ENCODE measurements at places on chromosomes 5 and 9. TPM values are rescaled to one million over a fixed set of nuclear protein-coding genes. Genes with fewer than 3 reads are reported as not detected.
A peak's percentile ranks its signal among the peaks of the same experiment; 100 is the strongest.

RPP25L gene
- total RNA-seq: 21.7 TPM

ACTBL2 gene
- not detected for total RNA-seq

- peak; percentile 48 for DNase-seq
- H3K27ac ChIP-seq: no peak overlapping the region
- peaks cover 12% of the 10 kb centered on the region for H3K4me1 ChIP-seq
Measured at GRCh38 chr9:77841739-77842386, 189.7 kb downstream of the GNAQ start.

DNA sequence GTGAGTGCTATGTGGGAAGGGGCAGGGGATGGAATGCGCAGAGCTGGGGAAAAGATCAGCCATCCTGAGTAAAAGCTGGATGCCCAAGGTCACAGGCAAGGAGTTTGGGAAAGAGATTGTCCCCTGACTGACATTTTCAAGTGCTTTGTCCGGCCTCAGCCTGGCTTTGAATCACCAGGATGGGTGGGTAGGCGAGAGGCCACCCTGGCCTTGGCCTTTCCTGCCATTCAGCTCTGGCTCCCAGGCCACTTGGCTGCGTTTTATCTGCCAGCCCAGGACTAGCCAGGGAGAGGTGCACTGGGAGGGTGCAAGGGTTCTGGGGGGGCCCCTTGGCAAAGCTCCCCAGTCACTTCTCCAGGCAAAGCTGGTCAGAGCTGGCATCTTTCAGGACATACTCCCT, 37.4 kb upstream of the SYNPO start:
- H3K36me3 ChIP-seq: no peaks in the 10 kb centered on the region
- no peaks in the 10 kb centered on the region for H3K4me1 ChIP-seq
- no peak overlapping the region for H3K27ac ChIP-seq
- no peak overlapping the region for H3K4me3 ChIP-seq

PCDHGA8 gene
- total RNA-seq: 1.3 TPM

DNA sequence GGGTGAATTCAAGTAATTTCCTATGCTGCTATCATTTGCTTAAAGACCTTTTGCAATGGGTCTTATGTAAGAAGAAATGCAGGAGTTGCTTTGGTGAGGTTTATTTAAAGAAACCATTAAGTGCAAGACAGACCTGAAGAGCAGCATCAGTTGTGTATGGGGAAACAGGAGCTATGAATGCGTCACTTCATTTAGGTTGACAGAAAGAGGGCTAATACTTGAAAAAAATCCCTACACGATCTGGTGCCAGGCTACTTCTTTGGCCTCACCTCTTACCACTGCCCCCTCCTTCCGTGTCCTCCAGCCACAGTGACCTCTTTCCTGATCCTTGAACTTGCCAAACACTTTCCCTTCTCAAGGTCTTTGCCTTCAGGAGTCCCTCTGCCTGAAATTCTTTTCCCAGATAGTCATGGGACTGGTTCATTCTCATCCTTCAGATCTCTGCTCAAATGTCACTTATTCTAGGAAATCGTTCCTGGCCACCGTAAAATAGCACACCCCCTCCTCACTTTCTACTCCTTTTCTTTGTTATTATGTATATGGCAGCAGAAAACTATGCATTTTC, 1.4 kb upstream of the JAK2 start:
- H3K36me3 ChIP-seq: no peaks in the 10 kb centered on the region
- H3K27ac ChIP-seq: peak overlapping the region; percentile 80
- H3K27me3 ChIP-seq: no peaks in the 10 kb centered on the region
- H3K4me1 ChIP-seq: peaks cover 32% of the 10 kb centered on the region
- DNase-seq: no peak

ABO gene
- not detected for total RNA-seq

- no peak for DNase-seq
- no peak overlapping the region for H3K27ac ChIP-seq
- H3K36me3 ChIP-seq: no peaks in the 10 kb centered on the region
Measured at GRCh38 chr9:86660146-86660943, 287.0 kb downstream of the GAS1 start.

SHISAL2B gene
- total RNA-seq: not detected

All from B cell (primary cell).